ENCODE measurements at places on chromosomes 16 and 17.

GRCh38 chr16:49599281-49599680 lies 225.7 kb downstream of the C16orf78 start:
- no peak for DNase-seq

DNA sequence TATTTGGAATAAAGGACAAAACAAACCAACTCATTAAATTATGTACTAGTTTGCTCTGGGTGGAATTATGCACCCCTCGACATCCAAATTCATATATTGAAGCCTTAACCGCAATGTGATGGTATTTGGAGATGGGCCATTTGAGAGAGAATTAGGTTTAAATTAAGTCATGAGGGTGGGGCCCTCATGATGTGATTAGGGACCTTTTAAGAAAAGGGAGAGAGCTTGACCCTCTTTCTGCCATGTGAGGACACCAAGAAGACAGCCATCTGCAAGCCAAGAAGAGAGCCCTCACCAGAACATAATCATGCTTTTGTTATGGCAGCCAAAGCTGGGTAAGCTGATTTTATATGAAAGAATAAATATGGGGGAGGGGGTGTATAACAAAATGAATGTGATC lies 2.0 kb downstream of the C16orf87 start:
- no peak for DNase-seq

DNA sequence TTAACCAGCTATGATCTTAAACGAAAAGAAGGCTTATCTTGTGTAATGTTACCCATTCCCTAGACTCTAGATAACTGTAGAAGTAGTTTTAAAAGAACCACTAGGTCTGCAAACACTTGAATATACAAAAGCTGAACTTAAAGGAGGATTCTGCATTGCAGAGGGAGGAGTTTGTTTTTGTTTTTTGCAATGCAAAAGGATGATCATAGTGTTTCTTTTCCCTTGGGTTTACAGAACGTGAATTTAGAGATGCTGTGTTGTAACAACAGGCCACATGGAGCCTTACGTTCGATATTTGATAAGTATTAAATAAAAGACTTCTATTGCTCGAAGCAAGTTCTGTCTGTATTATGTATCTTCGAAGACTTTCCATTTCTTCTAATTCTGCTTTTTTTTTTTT lies 77.6 kb downstream of the CHD9 start:
- no peak for DNase-seq

DNA sequence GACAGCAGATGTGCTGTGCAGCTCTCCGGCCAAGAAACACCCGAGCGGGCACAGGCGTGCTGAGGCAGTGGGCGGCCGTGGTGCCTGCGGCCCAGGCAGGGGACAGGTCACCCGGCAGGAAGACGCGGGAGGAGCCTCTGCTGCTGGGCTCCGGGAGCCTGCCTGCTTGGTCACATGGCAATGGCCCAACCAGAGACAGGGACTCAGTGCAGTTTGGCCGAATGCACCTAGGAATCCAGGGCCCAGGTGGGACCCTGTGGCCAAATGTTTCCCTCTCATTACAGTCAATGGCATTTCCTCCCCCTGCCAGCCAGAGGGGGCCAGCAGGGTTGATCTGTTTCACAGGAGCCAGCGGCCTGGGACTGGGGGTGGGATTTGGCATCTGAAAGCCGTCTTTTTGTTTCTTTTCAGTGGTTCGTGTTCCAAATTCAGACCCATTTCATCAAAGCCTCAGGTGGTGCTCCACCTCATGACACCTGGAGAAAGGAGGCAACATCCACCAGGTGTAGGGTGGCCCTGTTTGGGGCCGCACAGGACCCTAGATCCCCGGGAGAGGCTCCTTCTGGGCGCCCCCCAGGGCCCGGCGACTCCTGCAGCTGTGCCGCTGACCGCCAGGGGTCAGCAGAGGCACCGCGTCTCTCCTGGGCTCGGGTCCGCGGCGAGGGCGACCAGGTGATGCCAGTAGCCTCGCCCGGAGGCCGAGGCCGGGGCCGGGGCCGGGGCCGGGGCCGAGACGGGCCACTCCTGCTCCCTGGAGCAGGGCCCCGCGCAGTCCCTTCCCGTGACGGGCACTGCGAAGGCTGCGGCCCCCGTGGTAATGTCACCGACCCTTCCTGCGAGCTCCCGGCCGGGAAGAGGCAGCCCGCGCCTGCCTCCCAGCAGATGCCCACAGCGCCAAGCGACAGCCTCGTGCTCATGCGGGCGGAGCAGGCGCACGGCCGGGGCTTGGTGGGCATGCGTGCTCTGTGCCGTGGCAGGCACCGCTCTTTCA lies 118.5 kb downstream of the C16orf78 start:
- DNase-seq: peak; percentile 83

DNA sequence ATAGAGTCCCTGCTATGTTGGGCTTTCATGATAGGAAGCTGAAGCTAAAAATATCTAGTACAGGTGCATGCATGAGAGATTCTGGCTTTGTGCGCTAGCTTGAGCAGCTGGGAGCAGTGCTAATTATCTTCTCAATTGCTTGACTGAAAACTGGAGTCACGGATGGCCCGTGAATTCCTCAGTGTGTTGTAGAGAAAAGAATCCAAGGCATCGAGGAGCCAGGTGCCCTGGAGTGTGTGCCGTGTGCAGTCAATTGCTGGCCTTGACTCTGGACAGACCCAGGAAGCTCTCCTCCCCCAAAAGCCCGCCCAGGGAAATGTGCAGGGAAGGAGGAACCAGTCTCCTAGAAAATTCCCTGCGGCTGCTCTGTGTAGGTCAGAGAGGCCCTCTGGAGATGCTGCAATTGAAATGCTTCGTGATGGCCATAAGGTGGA lies 14.2 kb downstream of the LGALS3BP start:
- DNase-seq: no peak

- DNase-seq: no peak
Measured at GRCh38 chr17:50451943-50452629, 16.6 kb downstream of the CHAD start.

DNA sequence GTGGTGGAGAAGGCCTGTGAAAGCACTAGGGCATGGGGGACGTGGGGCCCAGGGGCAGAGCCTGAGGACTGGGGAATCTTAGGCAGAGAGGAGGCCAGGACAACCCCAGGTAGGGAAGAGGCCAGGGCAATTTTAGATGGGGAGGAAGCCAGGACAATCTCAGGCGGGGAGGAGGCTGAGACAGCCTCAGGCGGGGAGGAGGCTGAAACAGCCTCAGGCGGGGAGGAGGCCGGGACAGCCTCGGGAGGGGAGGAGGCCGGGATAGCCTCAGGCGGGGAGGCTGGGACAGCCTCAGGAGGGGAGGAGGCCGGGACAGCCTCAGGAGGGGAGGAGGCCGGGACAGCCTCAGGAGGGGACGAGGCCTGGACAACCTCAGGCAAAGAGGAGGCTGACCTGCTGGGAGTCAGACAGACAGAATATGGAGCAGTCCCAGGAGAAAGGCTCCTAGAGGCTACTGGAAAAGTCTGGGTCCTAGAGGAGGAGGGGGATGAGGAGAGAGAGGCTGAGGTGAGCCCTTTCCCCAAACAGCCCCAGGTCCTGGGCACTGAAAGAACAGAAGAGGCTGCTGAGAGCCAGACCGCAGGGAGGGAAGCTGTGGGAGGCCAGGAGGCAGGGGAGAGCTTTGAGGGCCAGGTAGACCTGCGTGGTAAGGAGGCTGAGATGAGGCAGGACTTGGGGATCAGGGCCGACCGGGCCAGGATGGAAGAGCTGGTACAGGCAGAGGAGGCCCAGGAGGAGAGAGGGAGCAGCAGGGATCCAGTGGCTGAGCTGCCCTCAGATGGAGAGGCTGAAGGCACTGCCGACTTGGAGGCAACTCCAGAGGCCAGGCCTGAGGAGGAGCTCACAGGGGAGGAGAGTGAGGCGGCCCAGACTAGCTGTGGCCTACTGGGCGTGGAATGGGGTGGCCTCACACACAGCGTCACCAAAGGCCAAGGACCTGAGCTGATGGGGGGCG lies 1.6 kb downstream of the APOBR start:
- peak; percentile 78 for DNase-seq

DNA sequence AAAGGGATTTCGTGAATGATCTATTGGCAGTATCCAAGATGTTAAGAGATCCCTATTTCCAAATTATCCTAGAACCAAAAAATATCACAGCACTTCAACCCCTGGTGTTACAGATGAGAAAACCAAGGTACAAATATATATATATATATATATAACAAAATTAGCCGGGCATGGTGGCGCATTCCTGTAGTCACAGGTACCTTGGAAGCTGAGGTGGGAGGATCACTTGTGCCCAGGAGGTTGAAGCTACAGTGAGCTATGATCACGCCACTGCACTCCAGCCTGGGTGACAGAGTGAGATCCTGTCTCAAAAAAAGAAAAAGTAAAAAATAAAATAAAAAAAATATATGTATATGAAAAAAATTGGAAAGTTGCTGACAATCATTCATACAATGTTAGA lies 637 bp upstream of the CLN3 start:
- DNase-seq: no peak

- peak; percentile 79 for DNase-seq
Measured at GRCh38 chr17:68600067-68600930, 868 bp downstream of the FAM20A start.

DNA sequence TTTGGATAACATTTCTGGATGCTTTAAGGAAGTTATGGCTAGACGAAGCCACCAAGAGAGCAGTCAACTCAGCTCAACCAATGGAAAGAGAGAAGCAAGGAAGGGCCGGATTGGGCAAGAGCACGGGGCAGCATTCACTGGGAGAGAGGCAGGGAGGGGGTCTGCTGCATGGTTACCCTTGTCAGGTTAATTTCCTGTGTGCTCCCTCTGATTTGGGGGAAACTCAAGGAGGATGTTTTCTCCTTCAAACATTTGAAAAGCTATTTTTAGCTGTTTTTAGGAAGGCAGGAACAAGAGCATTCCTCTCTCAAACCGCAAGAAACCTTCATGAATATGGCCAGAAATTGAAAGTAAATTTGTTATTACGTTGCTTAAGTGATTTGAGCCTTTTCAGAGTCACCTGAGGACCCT lies 118.5 kb upstream of the ZFHX3 start:
- no peak for DNase-seq

- DNase-seq: peak; percentile 94
Measured at GRCh38 chr17:17496189-17497064, at the start of gene RASD1. TSS of gene RASD1 (minus strand) at chr17:17496395. CDS start at chr17:17496181, 214 bp downstream.

DNA sequence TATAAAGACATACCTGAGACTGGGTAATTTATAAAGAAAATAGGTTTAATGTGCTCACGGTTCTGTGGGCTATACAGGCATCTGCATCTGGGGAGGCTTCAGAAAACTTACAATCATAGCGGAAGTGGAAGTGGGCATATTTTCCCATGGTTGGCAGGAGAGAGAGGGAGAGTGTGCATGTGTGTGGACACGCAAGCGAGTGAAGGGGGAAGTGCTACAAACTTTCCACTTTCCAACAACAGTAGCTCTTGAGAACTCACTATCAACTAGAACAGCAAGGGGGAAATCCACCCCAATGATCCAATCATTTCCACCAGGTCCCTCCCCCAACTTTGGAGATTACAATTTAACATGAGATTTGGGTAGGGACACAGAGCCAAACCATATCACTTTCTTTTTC lies 11.1 kb downstream of the TAOK1 start:
- DNase-seq: no peak

DNA sequence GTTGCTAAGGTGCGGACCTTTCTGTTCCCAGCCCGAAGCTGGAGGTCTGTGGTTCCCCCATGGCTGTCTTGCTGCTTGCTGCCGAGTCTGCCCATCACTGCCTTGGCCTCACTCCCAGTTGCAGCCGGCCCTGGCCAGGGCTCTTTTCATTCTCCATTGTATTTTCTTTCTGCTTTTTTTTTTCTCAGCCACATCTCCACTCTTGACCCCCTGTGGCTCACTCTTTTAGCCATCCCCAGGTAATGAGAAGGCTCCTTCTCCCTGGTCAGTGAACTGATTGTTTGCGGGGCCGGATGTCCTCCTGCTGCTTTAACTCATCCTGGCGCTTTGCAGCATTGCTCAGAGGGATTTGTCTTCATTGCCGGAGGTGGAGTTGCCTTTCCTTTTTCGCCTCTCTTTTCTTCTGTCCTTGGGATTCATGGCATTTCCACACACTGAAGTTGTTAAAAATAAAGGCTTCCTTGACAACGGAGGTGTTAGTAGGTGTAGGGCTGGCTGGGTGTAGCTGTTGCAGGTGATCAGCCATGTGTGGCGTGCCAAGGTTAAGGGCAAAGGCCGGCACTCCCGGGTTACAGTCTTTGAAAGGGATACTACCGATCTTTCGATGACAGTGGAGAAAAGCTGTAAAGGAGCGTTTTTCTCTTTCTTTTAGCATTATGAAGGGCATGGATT lies 34.1 kb downstream of the MAP2K6 start:
- no peak for DNase-seq

DNA sequence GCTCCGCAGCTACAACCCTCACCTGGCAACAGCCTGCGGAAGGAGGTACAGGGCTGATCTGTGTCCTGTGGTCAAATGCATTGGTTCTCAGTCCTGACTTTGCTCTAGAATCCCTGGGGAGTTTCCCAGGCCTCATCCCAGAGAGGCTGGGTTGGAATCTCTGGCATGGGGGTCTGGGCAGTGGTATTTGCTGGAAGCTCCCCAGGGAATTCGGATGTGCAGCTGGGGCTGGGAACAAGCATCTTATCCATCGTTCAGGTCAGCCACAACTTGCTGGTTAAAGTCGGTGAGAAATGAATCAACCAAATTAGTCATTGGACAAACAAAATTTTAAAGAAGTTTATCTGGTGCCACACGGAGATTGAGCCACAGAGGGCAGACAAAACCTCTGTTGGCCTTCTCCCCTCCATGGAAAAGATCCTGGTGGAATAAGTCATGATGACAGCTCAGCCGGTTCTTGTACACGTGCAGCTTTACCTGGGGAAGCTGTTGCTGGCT lies 231.2 kb downstream of the FOXL1 start:
- DNase-seq: no peak

- DNase-seq: no peak
Measured at GRCh38 chr17:79188048-79188447, 113.4 kb downstream of the ENGASE start.

DNA sequence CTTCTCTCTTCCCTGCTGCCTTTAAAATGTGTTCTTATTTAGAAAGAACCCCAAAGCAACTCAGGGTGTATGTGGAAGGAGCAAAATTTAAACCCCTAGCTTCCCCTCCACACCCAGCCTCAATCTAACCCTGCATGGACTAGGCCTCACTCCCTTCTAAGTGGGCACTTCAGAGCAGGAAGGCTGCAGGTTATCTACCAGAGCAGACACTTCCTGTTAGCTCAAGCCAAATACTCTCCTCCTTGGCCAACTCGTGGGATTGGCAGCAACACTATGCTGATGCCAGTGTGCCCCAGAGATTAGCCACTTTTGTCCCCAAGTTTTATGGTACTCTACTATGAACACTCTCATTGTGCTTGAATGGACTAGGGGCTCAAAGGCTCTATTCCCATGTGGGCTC lies 35.6 kb downstream of the CCDC42 start:
- DNase-seq: no peak

DNA sequence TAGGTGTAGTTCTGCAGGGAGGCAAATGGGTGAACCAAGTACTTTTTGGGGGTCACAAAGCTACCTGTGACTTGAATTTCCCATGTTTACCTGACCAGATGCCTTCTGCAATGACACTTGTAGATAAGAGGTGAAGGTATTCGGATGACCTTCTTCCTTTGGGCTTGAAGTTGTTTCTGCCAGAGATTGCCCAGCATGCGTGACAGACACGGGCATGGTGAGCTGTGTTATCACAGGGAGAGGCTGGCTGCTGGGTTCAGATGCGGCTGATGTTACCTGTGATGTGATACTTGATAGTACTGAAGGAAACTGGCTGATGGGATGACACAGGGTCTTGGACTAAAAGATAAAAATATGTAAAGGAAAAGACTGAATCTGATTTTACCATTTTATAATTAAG lies 14.1 kb downstream of the PKD1L3 start:
- DNase-seq: no peak

GRCh38 chr17:66665194-66665593 lies 169.7 kb upstream of the CACNG5 start:
- DNase-seq: no peak
